ENCODE measurements at places on chromosomes 11 and 22. TPM values are rescaled to one million over a fixed set of nuclear protein-coding genes. Genes with fewer than 3 reads are reported as not detected.

- DNase-seq, result no peak
Measured at GRCh38 chr11:131894615-131895544, 524.5 kb downstream of the NTM start.

GRCh38 chr22:40430991-40431390 lies 60.6 kb downstream of the SGSM3 start:
- no peak for DNase-seq

- no peak for DNase-seq
Measured at GRCh38 chr11:115654792-115655191, 150.6 kb upstream of the CADM1 start.

GRCh38 chr11:36356201-36356600 lies 60.1 kb downstream of the PRR5L start:
- DNase-seq, result no peak

DNA sequence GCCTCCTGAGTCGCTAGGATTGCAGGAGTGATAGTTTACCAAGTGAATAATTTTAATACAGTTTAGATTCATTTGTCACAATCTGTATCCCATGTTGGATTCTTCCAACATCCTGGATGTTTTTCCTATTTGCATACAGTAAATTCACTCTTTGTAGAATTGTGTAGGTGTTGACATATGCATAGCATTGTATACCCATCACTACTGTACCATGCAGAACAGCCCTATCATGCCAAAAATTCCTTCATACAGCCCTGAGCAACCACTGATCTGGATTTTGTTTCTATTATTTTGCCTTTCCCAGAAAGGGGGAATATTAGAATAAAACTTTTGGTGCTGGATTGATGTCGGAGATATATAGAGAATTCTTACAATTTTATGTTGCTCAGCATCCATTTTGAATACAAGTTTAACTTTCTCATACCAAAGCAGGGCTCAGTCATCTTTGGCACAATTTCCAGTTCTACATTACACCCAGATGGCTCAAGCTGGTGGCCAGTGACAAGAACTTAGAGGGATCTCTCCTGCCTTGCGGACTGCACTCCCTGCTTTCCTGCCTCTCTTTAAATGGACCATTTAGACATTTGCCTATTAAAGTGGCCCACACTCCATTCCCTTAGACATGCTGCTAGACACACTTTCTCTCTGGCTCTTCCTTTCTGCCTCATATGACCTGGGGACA lies 45.4 kb upstream of the CFAP300 start:
- no peak for DNase-seq

GRCh38 chr11:73995247-73995646 lies 12.6 kb upstream of the UCP2 start:
- peak; percentile 91 for DNase-seq

GRCh38 chr11:67117176-67117575 lies 1.9 kb upstream of the KDM2A start:
- no peak for DNase-seq

DNA sequence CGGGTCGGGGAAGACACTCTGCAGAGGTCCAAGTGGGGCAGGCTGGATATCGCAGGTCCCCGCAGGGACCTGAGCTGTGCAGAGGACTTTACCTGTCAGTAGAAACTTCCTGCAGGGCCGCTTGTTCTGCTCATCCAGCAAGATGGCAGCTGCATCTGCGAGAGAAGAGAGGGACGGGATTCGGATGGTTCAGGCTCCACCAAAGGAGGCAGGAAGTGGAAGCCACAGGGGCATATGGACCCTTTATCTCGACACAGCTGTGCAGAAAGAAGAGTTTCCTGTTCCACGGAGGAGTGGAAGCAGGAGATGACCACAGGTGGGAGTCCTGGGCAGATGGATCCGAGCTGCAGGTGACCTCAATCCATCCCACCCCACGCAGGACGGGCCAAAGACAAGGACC lies 22.5 kb downstream of the CABP7 start:
- no peak for DNase-seq

GRCh38 chr22:38569181-38569971 lies 607 bp downstream of the DMC1 start:
- no peak for DNase-seq

- DNase-seq, result peak; percentile 74
Measured at GRCh38 chr11:67483831-67484665, 1.2 kb downstream of the AIP start.

- DNase-seq, result no peak
Measured at GRCh38 chr22:26725012-26725676, 67.8 kb downstream of the MIAT start.

DNA sequence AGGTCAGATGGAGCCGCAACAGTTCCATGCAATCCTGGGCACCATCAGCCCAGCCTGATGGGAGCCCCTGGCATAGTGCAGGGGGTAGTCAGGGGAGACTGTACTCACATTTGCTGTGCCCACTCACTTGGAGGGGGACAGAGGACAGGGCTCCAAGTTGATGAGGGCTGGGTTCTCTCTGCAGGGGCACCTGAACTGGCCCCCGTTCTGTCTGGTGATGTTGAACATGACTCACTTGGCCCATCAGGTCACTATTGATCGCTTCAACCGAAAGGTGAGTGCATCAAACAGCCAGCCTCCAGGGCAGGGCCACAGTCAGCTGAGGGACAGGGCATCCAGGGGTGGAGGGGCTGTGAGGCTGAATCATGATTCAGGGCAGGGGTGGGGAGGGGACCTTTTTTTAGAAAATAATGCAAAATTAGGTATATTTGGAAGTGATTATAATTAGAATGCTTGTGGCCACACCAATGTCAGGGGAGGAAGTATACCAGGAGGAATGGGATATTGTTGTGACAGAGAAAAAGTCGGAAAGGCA lies 66.4 kb downstream of the OTOG start:
- no peak for DNase-seq

DNA sequence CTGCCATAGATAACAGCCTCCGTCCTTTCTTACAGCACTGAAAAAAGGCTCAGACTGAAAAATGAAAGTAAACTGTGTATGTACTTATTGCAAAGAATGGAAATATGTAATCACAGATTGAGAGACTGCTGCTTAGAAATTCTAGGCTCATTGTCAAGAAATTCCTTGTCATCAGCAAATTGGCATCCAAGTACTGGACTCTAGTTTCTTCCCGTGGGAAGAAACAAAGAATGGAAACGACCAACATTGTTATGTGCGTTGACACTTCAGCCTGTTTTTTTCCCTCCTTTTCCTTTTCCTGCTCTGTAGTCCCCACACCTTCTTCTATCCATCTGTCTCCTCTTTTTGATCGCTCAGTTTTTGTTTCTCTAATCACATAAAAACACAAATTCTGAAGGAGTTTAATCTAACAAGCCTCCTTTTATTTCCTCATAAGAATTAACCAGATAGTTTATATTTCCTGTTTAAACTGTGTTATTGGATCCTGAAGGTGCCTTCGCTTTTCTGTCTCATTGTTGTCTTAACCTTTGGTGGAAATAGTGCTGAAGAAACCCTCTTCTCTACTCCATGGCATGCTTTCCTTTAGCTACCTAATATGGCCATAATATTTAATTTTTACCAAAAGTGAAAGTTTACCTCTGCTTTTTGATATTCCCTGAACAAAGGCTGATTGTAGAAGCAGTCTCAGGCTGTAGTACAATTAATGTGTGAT lies 20.0 kb upstream of the CASP12 start:
- DNase-seq, result no peak

DNA sequence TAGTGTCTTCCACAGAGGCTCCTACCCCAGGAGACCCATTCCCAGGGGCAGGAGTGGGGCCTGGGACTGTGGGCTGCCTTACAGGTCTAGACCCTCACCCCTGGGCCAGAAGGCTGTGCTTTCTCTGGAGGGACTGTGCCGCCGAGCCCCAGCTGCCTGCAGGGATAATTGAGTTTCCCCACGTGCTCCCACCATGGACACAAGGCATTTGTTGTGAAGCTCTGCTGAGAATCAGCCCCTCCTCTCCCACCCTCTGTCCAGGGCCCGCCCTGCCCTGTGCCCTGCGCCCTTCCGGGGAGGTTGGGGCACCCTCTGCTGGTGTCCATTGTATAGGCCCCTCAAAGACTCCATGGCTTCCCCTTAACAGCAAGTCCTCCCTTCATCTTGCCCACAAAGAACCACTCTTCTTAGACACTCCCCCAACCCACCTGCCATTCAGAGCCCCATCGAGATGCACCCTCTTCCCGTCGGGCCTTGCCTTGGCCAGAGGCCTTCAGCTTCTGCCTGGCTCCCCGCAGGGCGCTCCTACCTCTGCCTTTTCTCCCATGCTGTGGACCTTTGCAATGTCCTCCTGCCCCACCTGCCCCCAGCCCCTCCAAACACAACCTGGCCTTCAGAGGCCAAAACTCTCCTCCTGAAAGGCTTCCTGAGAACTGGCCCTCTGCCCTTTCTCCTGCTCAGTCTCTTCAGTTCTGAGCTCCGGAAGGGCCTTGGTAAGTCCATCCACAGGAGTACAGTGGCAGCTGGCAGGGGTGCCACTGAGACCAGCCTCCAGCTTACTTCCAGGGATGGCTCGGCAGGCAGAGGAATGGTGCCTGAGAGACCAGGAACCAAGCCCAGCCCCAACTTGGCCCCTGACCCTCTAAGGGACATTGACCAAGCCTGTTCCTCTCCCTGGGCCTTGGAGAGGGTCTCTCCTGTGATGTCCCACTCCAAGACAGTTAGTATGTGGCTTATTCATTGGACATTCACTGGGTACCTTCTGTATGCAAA lies 22.4 kb downstream of the DUSP8 start:
- DNase-seq, result no peak

DNA sequence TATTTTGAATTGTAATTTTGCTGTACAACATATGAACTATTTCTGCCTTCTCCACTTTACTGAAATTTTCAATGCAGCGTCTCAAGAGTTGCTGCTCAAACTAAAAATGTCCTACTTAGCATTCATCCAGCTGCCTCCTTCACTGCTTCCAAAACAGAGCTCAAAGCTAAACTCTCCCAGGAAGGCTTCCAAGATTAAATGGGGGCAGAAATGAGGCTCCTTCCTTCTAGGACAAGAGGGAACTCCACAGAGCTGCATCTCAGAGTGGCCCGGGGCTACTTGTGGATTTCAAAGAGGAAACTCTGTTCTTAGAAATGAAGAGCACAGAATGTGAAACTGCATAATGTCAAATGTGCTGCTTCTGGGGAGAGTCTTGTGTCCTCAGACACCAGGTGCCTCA lies 295.9 kb upstream of the NCAM1 start:
- no peak for DNase-seq

GRCh38 chr22:38327805-38328204 lies 10.6 kb upstream of the CSNK1E start:
- no peak for DNase-seq

GRCh38 chr11:32597921-32598320 lies 14.3 kb downstream of the EIF3M start:
- no peak for DNase-seq

- no peak for DNase-seq
Measured at GRCh38 chr11:72826191-72826941, 12.2 kb downstream of the ATG16L2 start.

- no peak for DNase-seq
Measured at GRCh38 chr11:76997512-76997911, 36.7 kb upstream of the B3GNT6 start.

- no peak for DNase-seq
Measured at GRCh38 chr11:117219455-117219854, 12.4 kb downstream of the PCSK7 start.

GRCh38 chr22:34877506-34877905 lies 188.5 kb upstream of the ISX start:
- DNase-seq, result no peak

- no peak for DNase-seq
Measured at GRCh38 chr22:50551160-50551752, 5.6 kb downstream of the KLHDC7B start.

DNA sequence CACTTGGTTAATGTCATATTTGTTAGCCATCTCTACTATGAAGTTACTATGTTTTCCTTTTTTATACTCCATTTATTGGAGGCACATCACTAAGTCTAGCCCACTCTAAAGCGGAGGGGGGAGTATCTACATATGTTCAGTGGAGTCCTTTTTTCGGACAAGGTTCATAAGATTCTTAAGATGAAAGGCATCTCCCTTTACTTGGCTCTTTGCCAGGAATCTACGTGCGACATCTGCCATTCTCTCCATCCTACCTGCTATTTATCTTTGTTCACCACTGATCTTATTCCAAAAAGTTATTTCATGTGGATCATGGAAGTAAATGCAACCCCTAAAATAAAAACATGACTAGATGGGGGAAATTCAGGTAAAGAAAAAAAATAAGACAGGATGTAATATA lies 77.4 kb upstream of the YWHAH start:
- DNase-seq, result no peak

DNA sequence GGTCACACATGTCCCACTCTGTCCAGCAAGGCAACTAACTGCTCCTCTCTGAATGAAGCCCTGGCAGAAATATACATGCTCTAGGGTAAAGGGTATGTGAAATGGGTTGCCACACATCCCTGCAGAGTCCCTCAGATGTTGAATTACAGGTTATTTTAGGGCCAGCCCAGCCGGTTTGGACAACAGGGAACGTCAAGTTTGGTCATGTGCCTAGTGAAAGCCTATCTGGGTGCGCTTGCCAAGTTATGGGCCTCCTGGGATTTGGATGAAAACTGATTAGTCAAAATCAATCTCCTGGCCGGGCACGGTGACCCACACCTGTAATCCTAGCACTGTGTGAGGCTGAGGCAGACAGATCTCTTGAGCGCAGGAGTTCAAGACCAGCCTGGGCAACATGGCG lies 10.4 kb downstream of the AP1B1 start:
- DNase-seq, result no peak

- DNase-seq, result no peak
Measured at GRCh38 chr11:702462-703461, 3.3 kb upstream of the EPS8L2 start.

DNA sequence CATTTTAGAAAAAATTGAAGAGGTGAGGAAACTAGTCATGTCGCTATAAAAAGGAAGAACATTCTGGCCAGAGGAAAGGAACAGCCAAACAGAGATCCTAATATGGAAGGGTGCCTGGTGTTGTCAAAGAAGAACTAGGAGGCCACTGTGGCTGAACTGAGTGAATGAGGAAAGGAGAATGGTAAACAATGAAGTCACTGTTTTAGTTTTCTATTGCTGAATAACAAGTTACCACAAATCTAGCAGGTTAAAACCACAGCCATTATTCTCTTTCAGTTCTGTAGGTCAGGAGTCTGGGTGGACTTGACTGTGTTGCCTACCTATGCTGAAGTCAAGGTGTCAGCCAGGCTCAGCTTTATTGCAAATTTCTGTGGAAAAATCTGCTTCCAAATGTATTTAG lies 549.3 kb upstream of the CCDC90B start:
- DNase-seq, result no peak

- DNase-seq, result no peak
Measured at GRCh38 chr11:34970033-34970432, 53.6 kb downstream of the PDHX start.

GRCh38 chr11:86681483-86681756 lies 9.0 kb upstream of the ME3 start:
- no peak for DNase-seq

IGSF22 gene
- total RNA-seq, result 4.1 TPM

MRGPRX3 gene
- not detected for total RNA-seq

CASP1 gene
- total RNA-seq, result 47.3 TPM

ANO3 gene
- total RNA-seq, result not detected

RAB36 gene
- total RNA-seq, result 1.2 TPM

ZNF280B gene
- 2.6 TPM for total RNA-seq

SMCO4 gene
- not detected for total RNA-seq

OR8A1 gene
- not detected for total RNA-seq

SLC25A18 gene
- not detected for total RNA-seq

OR52I1 gene
- total RNA-seq, result not detected

KIF18A gene
- 0.52 TPM for total RNA-seq

RIMBP3C gene
- 3.2 TPM for total RNA-seq

TAF10 gene
- 116 TPM for total RNA-seq

DDI1 gene
- total RNA-seq, result not detected

DLAT gene
- 20.0 TPM for total RNA-seq

IGLL1 gene
- not detected for total RNA-seq

CHRM1 gene
- total RNA-seq, result not detected
